ENCODE measurements at places on chromosomes 11 and 22.

DNA sequence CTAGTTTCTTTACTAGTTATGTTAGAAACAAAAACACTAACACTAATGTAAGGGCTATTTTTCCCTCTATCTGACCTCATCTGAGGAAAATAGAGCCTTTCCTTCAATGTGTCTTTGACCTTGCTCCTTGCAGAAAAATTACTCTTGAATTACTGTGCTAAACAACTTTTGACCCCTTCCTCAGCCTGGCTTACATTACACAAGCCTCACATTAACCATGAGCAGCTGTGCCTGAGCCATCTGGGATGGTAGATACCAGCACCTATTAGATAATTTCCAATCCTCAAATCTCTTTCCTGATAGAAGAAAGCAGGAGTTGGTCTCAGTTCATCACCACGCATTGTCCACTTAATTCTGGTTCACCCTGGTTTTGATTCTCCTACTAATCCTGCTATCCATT lies 134.4 kb upstream of the NCAM1 start:
- DNase-seq: no peak

DNA sequence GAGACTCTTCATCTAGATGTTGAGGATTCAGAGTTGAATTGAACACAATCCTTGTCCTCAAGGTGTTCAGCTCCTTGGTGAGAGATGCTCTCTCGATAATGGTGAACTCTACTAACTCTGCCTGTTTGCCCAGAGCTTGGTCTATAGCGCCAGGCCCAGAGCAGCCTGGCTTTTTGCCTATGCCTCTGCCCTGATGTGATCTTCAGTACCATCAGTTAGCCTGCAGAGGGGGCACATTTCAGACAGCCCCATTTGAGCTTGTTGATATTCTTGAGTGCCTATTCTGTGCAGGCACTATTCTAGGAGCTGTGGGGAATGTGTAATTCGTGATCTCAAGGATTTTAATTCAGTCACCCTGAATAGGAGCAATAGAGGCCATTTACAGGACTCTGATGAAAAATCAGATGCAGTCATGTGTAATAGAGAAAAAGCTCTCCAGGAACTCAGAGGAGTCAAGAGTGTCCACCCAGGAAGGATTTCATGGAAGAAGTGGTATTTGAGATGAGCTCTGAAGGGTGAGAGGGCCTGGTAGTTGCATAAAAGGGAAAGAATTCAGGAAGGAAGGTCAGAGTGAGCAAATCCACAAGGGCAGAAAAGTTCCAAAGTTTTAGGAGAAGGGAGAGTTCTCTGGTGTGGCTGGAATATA lies 19.3 kb downstream of the GTPBP1 start:
- DNase-seq: peak; percentile 50

GRCh38 chr11:117919781-117920221 lies 9.4 kb downstream of the TMPRSS13 start:
- no peak for DNase-seq

DNA sequence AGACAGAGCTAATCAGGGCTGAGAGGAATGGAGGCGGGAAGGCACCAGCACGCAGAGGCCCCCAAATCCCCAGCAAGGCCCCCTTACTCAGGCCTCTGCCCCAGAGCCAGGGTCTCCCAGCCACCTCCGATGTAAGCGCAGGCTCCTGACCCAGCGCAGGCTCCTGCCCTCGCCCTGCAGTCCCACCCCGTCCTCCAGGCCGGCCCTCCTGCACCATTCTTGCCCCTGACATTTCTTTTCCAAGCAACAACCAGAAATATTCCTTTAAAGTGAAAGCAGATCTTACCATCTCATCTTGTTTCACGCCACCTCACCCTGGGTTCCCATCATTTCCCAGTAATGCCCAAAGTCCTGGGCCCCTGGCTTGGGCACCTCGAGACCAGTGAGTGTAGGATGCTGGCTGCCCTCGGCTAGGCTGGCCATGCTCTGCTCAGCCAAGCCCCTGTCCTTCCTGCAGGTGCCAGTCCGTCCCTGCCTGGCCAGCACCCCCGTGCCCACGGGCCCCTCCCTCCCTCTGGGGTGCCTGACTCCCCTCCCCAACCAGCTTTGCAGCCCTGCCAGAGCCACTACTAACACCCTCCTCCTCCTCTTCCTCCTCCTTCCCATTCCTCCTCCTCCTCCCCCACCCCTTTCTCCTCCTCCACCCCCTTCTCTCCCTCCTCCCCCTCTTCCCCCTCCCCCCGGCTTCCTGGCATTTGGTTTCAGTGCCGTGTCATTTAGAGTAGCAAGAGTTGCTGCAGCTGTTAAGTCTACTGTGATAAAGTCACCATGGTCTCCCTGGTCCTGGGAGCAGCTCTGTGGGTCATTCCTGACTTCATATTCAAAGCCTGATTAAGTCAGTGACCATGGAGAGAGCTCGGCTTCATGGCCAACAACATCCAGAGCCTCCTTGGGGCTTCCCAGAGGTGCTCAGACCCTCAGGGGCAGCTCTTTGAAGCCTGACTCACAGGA lies 78.7 kb downstream of the PIWIL3 start:
- peak; percentile 68 for DNase-seq

DNA sequence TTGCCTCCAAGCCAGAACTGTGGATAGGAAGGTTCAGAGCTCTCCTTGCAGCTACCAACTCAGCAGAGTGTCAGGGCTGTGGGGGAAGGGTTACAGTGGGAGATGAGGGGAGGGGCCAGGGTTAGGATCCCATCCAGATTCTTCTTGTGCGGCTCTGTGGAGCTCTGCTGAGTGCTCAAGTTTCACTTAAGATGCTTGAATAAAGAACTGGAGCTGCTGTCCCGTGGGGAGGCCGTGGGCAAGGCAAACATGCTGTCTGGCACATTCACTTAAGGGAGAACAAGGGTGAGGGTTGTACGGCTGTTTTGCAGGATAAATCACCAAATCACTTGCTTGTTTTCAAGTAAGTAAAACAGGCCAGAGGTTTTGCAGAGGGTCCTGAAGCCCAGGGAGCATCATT lies 197.1 kb downstream of the FAM76B start:
- peak; percentile 79 for DNase-seq

GRCh38 chr11:62479631-62480201 lies 60.9 kb downstream of the SCGB1A1 start:
- no peak for DNase-seq

DNA sequence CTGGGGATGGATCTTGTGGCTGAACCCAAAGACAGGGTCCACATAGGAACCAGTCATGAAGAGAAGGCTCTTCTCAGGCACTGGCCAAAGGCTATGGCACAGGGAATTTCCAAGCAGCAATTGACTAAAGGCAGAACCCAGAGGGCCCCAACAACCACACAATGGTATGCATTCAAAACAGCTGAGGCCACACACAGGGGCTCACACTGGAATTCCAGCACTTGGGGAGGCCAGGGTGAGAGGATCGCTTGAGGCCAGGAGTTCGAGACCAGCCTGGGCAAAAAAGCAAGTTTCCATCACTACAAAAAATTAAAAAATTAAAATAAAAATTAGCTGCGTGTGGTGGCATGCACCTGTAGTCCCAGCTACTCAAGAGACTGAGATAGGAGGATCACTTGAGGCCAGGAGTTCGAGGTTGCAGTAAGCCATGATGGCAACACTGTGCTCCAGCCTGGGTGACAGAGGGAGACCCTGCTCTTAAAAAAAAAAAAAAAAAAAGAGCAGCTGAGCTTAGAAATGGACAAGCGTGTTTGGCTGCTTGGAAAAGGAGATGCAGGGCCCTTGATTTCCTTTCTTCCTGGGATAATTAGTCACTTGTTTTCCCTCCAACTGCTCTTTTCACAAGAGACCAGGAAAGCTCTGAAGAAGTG lies 44.6 kb downstream of the MYH9 start:
- DNase-seq: no peak

GRCh38 chr11:61701242-61701886 lies 21.2 kb downstream of the DAGLA start:
- no peak for DNase-seq

DNA sequence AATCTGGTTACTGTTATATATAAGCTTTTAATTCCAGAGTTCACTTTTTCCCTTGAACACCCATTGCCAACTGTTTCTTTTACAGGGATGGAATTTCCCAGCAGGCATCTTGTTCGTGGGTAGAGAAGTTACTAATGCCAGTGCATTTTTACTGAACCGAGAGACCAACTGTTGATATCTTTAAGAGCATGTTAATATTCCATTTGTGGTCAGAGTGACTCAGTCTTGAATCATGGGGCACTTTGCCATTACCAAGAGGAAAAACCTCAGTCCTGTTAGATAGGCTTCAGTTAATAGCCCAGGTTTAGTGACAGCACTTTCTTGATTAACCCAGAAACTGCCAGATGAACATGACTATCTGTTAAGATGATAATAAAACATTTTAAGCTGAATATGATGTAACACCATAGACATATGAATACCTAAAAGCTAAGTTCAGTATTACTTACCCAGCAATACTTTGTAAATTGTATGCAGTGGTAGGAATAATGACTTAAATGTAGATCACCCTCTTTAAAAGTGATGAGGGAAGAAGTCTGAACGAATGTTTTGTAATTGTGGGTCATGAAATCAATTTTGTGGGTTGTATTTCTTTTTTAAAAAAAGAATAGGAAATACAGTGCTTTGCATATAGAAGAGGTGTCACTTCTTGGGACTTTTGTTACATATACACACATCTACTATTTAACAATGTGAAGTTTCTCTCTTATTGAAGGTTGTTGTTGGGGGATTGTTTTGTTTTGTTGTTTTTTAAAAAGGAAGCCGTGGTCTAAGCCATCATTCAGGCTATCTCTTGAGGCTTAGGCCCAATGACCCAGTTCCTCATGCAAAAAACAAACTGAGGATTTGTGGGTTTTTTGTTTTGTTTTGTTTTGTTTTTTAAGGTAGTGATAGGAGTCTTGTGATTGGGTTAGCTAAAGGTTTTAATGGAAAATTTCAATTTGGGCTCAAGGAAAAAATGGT lies 79.2 kb upstream of the GRIK4 start:
- peak; percentile 99 for DNase-seq

DNA sequence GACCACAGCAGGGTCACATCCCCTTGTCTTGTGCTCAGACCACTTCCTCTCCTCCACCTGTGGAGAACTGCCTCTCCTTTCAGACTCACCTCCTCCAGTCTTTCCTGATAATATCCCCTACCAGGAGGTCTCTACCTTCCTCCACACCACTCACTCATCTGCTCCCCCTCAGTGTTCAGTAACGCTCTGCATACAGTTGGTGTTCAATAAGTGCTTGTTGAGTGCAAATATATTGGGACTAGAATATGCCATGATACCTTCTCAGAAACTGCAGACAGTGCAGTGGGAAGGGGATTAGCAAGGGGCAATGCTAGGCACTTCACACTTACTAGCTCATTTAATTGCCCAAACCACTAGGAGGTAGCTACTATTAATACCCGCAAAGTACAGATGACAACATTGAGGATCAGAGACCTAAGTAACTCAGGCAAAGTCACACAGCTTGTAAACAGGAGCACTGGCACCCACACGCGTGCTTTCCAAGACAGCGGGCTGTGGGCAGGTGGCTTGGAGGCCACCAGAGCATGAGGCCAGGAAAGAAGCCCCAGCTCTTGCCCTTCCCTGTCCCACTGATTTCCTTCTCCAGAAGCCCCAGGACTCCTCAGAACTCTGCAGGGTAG lies 8.1 kb upstream of the PDE2A start:
- DNase-seq: no peak

- DNase-seq: no peak
Observed at GRCh38 chr11:21446939-21447590, 745.8 kb upstream of the ANO5 start.

- DNase-seq: no peak
Observed at GRCh38 chr11:115119146-115119545, 385.1 kb downstream of the CADM1 start.

- DNase-seq: no peak
Observed at GRCh38 chr11:70113801-70114200, 35.7 kb downstream of the ANO1 start.
